ENCODE measurements at places on chromosomes 13 and 19. TPM values are rescaled to one million over a fixed set of nuclear protein-coding genes. Genes with fewer than 3 reads are reported as not detected.

The IZUMO2 gene
- polyA plus RNA-seq, result not detected

The NTF4 gene
- 3.3 TPM for polyA plus RNA-seq

The CPB2 gene
- not detected for polyA plus RNA-seq

The DZIP1 gene
- 40.6 TPM for polyA plus RNA-seq

The PEG3 gene
- 244 TPM for polyA plus RNA-seq

GRCh38 chr13:111914241-111915103 lies 152.5 kb upstream of the SOX1 start:
- no peak for DNase-seq

DNA sequence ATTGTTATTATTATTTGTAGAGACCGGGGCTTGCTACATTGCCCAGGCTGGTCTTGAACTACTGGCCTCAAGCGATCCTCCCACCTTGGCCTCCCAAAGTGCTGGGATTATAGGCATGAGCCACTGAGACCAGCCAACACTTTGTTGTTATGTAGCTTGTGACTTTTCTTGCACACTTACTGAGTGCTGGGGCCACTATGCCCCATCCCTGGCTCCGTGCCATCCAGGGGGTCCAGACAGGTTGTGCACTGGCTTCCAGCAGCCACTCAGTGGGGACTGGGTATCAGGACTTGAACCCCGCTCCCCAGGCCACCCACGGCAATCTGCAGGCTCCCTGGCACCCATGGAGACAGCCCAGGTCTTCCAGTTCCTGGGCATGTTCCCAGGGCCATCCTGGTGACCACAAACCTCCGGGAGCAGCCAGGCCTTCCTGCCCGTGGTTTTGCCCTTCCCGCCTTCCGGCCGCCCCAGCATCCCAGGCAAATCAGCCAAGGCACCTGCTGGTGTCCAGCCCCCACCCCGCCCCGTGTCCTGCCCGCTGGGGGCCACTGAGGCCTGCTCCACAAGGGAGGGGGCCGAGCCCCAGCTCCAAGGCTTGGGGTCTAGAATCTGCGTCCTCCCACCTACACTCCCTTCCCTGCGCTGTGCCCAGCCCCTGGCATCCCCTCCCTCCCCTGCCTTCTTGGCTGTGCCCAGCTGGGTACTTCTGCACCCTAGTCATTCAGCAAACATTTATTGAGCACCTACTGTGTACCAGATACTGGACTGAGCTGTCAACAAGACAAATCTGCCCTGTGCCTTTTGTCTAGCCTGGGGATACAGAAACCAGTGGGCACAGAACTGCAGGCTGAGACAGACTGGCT lies 23.7 kb upstream of the SEMA6B start:
- no peak for DNase-seq

- no peak for DNase-seq
Observed at GRCh38 chr13:42320375-42320787, 48.4 kb downstream of the AKAP11 start.

DNA sequence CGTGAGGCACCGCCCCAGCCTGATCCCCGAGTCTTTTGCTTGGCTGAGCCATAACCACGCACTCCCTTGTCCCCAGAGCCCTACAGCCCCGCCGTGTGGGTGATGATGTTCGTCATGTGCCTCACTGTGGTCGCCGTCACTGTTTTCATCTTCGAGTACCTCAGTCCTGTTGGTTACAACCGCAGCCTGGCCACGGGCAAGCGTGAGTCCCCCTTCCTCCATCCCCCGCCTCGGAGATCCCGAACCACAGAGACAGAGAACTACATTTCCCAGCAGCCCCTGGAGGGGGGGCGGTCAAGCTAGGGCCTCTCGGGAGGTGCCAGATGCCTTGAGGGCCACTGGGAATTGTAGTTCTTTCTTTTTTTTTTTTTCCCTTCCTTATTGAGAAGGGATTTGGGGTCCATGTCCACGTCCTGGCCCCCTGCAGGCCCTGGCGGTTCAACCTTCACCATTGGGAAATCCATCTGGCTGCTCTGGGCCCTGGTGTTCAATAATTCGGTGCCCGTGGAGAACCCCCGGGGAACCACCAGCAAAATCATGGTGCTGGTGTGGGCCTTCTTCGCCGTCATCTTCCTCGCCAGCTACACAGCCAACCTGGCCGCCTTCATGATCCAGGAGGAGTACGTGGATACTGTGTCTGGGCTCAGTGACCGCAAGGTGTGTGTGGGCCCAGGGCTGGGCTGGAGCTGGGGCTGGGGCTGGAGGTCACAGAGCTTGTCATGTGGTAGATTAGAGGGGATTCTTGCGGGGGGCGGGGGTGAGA lies 25.9 kb downstream of the GRIN2D start:
- peak; percentile 70 for DNase-seq

The FPR3 gene
- 0.35 TPM for polyA plus RNA-seq

GRCh38 chr19:38850976-38851621 lies 1.3 kb upstream of the HNRNPL start:
- DNase-seq, result peak; percentile 70

GRCh38 chr19:2592824-2593223 lies 109.7 kb downstream of the GNG7 start:
- DNase-seq, result no peak

The MUC16 gene
- polyA plus RNA-seq, result not detected

The LYL1 gene
- polyA plus RNA-seq, result 5.6 TPM

The CHERP gene
- 42.4 TPM for polyA plus RNA-seq

- no peak for DNase-seq
Observed at GRCh38 chr13:24670961-24671381, 9.2 kb upstream of the ATP12A start.

- no peak for DNase-seq
Observed at GRCh38 chr19:34471906-34472700, 9.5 kb upstream of the WTIP start.

DNA sequence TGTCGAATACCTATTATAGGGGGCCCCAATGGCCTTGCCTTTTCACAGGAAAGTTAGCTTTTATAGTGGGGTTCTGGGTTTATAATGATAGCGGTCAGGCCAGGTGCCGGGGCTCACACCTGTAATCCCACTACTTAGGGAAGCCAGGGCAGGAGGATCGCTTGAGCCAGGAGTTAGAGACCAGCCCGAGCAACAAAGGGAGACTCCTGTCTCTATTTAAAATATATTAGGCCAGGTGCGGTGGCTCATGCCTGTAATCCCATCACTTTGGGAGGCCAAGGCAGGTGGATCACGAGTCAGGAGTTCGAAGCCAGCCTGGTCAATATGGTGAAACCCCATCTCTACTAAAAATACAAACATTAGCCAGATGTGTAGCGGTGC lies 7.3 kb downstream of the RPS11 start:
- no peak for DNase-seq

DNA sequence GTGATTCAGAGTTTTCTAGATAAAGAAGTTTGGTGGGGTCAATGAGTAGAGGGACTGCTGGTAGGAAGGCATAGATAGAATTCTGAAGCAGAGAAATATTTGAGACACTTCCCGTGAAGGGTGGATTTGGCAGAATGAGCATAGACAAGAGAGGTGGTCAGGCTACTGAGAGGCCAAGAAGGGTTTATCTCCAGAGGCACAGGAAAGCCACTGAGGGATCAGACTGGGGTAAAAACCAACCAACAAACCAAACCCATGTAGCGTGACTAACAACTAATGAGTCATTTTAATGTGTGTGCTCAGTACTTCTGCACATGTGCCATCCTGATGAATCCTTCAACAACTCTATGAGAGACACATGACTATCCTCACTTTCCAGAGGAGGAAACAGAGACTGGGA lies 60.0 kb upstream of the SERP2 start:
- no peak for DNase-seq

The TUBA3C gene
- polyA plus RNA-seq, result not detected

DNA sequence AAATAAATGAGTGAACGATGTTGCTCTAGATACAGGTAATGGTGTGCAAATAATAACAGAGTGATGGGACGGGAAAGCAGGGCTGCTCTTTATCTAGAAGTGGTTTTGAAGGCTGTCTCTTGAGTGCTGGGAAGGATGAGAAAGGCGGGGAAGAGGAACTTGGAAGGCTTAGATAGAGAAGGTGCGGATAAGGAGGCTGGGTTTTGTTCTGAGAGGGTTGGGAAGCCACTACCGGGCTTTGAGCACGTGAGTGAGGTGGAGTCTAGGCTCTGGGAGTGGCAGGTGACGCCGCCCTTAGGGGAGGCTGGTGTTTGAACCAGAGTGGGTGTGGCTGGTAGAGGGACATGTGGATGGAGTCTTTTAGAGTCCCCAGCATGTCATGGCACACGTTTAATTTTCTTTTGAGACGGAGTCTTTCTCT lies 811 bp downstream of the ARMC6 start:
- peak; percentile 56 for DNase-seq

The FARP1 gene
- polyA plus RNA-seq, result 70.1 TPM

- DNase-seq, result no peak
Observed at GRCh38 chr19:17775245-17775927, 19.6 kb upstream of the B3GNT3 start.

GRCh38 chr19:50667759-50668231 lies 18.6 kb downstream of the C19orf81 start:
- no peak for DNase-seq

DNA sequence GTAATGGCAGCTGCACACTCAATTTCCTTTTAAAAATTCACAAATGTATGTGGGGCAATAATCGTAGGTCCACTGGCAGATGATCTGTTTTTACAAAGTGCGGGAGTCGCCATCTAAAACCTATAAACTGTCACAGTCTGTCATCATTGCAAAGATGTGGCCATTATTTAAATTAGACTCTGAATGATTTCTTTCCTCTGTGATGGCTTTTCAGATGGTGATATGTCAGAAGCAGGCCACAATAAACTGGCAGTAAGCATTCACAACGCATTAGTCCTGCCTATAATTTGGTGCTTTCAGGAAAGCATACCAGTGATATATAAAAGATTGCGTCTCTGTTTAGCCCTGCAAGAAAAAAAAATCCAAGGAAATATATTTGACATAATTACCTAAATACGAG lies 226.8 kb downstream of the TBC1D4 start:
- DNase-seq, result no peak

- no peak for DNase-seq
Observed at GRCh38 chr13:47680748-47681147, 320.3 kb downstream of the SUCLA2 start.

DNA sequence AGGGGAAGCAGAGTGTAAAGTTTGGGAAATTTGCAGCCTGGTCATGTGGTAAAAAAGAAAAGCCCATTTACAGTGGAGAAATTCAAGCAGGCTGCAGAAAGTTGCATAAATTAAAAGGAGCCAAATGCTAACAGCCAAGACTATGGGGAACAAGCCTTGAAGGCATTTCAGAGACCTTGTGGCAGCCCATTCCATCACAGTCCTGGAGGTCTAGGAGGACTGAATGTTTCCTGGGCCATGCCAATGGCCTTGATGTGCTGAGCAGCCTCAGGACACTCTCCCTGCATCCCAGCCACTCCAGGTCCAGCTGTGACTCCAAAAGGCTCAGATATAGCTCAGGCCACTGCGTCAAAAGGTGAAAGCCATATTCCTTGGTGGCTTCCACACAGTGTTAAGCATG lies 1202.4 kb upstream of the ATXN8OS start:
- DNase-seq, result no peak

- no peak for DNase-seq
Observed at GRCh38 chr19:42122691-42123607, 9.3 kb downstream of the POU2F2 start.

Measured in muscle of leg (tissue), 16 donors.